ENCODE measurements at places on chromosomes 4 and X.

DNA sequence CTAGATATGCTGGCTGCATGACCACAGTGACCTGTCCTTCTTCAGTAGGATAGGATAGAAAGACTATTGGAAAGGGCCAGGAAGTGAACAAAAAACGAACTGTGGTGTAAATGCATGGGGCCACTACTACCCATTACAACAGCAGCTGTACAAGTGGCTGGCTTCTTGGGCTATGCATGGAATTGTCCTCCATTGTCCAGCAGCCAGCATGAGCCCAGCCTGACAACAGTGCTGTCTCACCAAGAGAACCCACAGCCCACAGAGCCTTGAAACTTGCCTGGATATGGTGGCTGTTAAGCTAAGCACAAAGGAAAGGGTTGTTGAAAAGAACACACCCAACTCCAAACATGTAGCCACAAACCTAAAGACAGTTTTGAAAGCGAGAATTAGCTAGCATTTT is 330.2 kb upstream of the F9 start:
- no peak for DNase-seq

GRCh38 chr4:20698820-20699219 is 1.4 kb upstream of the PACRGL start:
- DNase-seq, result no peak

DNA sequence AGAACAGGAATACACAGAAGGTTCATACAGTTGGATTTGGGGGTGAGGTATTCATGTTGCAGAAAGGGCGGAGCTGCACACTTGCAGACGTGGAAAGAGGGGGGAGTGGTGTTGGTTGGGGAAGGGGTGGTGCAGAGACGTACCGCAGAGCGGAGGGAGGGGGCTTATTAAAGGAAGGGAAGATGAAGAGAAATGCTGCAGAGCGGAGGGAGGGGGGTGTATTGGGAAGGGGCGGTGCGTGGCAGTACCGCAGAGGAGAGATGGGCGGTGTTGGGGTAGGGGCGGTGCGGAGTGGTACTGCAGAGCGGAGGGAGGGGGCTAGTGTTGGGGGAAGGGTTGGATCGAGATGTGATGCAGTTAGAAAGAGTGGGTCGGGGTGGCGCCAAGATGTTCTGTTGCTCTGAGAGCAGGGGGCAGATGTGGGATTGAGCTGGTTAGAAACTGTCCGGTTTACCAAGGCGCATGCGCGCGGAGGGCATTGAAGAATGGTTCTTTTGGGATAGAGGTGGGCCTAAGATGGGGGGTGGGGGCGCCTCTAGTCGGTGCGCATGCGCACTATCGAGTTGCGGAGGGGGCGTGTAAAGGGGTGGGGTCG is 900 bp downstream of the TRO start:
- no peak for DNase-seq

GRCh38 chrX:121259170-121259569 is 211.8 kb downstream of the GLUD2 start:
- no peak for DNase-seq

GRCh38 chr4:129336457-129337227 is 240.7 kb downstream of the C4orf33 start:
- no peak for DNase-seq

GRCh38 chr4:141348125-141348524 is 127.4 kb downstream of the ZNF330 start:
- no peak for DNase-seq

- DNase-seq, result no peak
These were observed 72.2 kb downstream of the GPR143 start for GRCh38 chrX:9693307-9694001.

- DNase-seq, result no peak
These were observed 24.8 kb downstream of the ZFYVE28 start for GRCh38 chr4:2393353-2394270.

- no peak for DNase-seq
These were observed 45.0 kb upstream of the USP46 start for GRCh38 chr4:52704133-52704532.

All from HS-5 (cell line).